ENCODE measurements at places on chromosomes 5 and 9.

- DNase-seq: no peak
Observed at GRCh38 chr9:97850746-97851445, 2.1 kb upstream of the FOXE1 start.

DNA sequence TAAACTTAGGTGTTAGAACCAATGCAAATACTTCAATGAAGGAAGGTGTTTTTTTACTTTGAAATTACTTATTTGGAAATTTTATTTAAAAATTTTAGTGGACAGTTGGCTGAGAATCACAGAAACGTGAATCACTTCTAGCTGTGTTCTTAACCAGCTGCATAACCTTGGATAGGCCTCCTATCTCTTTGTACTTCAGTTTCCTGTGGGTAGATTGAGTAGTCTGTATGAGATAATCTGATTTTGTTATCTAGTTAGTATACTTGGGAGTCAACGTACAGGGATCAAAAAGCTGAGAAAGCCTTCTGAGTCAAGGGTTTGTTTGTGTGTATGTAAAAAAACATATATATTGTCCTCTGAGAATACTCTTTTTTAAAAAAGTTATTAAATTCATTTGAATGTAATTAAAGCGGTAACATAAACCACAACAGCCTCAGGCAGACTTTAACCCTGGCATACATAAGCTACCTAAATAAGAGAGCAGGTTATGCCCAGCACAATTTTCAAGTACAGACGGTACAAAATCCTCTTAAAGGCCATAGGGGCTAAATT lies 38.1 kb upstream of the ZCCHC7 start:
- DNase-seq: no peak

DNA sequence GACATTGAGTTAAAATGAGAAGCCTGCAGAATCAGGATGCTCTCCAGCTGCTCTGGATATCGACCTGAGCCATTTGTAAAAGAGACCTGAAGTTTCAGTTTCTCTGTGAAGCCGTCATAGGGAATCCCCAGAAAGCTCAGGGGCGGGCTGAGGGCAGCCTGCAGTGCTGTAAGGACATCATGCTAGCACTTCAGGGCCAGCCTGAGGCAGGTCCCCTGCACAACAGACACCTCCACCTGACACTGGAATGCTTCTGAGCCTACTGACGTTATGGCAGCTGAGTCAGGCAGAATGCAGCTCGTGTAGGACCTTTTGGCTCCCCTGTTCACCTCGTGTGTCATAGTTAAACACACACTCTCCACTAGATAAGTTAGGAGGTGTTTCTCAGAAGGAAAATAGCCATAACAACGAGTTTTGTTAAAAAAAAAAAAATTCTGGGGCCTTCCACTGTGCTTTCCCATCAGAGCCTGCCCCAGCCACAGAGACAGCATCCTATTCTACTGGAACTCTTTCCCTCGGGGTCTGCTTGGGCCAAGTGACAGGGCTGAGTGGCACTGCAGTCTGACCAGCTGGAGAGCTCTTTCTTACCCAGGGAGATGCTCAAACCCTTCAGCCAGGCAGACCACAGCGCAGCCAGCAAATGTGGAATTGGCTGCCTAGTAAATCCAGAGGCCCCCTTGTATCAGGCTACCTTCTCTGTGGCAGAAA lies 354.9 kb downstream of the DIRAS2 start:
- DNase-seq: no peak

- no peak for DNase-seq
Observed at GRCh38 chr5:81554647-81555046, 160.7 kb upstream of the ACOT12 start.

DNA sequence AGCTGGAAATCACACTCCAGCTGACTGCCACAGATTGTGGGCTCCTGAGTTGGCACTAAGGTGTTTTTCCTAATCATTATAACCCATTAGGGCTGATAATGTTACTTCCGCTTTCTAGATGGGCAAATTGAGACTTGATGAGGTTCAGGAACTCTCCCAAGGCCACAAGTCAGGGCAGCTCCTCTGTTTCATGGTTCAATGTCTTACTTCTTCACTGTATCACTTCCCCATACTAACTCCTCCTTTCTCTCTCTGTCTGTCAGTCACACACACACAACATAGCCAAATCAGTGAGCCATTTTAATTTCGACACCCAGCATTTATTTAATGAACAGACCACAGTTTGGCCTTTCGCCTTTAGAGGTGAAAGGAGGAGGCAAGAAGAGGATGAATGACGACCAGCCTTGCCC lies 17.8 kb upstream of the TRAF1 start:
- DNase-seq: no peak

DNA sequence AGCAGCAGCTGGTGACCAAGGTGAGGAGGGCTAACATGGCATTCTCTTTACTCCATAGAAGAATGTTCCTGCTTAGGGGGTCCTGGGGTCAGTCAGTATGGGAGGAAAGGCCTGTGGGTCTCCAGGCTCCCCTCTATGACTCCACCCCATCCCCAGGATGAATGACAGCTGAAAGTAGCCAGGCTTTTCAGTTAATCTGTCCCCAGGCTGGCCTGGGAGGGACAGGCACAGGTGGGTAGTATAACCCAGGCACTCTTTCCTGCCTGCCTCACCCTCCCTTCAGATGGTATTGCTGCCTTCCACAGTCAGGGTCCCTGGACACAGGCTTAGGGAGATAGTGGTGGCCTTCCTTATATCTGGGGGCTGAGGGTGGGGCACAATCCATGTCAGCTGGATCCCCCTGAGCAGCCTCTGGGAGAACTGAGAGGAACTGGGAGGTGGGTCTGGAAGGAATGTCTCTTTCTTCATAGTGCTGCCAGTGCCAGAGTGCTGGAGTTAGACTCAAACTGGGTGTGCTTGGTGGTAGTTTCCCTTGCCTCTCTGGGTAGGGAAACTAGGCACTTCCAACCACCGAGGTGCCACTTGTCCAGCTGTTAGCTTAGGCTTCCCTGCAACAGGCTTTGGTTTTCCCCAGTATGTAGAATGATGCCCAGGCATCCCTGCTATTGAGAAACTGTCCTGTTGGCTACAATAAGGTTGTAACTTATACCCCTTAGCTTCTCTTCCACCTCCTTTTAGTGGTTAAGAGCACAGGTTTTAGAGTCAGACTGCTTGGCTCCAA lies 27.8 kb downstream of the LARP1 start:
- DNase-seq: no peak

DNA sequence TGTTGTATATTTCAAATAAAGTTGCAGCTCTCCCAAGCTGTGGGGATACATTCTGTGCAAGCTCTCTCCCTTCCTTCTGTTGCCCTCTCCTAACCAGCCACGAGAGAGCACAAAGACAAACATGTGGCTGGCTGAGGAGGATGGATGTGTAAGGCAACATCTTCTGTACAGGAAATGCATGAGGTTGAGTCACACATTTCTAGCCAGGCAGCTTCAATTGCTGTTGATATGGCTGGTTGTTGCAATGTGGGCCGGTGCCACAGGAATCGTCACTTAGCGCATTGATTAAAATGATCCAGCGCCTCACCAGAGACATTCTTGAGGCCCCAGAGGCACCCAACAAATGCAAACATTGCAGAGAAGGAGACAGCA lies 207.1 kb downstream of the ICE1 start:
- no peak for DNase-seq

GRCh38 chr9:114271556-114272510 lies 51.1 kb upstream of the ORM1 start:
- DNase-seq: no peak

DNA sequence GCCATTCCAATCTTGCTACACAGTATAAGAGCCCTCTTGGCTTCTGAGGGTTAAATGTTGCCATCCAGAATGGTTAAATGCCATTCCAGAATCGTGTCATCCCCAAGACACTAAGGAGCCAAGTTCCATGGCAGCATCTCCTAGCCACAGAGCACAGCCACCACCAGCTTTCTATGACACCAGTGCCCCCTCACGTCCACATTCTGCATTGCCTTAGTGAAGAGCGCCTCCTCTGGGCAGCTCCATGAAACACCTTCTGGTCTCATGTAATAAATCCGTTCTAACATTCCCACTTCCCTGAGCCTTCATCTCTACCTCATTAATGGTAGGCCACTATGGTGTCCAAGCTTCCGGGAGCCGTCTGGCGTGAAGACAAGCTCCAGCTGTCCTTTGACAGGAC lies 12.4 kb downstream of the CBY3 start:
- DNase-seq: peak; percentile 17

DNA sequence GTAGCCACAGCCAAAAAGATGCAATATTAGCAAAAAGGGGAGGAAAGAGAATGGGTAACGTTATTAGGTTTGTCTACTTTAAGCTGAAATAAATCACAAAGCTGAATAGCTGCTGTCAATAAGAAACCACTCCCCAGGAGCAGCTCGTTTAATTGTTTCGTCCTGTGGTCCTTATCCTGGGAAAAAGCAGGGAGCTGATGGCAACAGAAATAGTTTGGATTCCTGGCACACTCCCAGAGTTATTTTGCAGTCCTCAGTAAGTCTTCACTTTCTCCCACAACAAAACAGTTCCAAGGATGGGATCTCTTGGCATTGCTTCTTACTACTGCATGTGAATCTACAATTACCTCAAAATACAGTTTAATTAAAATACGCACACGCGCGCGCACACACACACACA lies 28.8 kb downstream of the FRMD3 start:
- DNase-seq: no peak

DNA sequence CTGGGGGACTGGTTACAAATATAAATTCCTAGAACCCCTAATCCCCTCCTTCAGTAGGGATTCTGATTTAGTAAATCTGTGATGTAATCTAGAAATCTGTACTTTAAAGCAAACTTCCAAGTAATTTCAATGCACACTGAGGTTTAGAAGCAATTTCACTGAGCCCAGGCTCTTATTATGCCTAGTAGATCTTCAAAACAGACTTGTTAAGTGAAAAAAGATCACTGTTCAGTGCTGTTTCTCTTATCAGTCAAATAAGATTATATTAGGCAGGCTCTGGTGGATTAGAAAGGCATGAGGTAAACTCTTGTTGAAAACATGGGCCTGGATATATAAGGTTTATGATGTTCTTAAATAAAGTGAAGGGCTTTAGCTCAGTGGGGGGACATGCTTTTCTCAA lies 293.9 kb downstream of the ADGRV1 start:
- no peak for DNase-seq

DNA sequence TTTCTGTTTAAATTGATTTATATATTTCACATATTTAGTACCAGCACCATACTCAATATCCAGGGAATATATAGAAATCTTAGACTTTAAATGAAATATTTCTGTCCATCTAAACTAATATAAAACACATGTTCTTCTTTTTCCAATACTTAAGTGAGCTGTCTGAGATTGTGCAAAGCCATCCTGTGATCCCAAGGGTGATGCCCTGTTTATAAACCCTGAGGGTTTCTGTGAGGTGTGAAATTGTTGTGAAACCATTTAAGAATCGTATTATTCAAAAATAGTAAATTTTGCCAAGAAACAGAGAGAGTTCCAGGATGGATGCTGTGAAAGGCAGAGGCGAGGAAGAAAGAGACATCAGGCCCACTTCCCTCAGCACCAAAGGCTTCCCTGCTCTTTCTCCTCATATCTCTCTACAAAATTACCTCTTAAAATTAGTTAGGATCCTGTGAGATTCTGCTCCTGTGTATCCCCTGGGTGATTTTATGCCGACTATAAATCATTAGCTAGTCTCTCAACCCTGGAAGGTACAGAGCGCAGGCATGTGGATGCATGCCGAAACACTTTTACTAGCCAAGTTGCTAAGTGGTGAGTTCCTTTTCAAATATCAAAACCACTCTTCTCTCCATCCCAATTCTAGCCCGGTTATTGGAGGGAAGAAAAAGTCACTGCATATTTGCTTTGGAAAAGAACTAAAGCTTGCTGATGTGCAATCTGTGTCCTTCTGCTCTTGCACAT lies 183.0 kb downstream of the GLIS3 start:
- no peak for DNase-seq

DNA sequence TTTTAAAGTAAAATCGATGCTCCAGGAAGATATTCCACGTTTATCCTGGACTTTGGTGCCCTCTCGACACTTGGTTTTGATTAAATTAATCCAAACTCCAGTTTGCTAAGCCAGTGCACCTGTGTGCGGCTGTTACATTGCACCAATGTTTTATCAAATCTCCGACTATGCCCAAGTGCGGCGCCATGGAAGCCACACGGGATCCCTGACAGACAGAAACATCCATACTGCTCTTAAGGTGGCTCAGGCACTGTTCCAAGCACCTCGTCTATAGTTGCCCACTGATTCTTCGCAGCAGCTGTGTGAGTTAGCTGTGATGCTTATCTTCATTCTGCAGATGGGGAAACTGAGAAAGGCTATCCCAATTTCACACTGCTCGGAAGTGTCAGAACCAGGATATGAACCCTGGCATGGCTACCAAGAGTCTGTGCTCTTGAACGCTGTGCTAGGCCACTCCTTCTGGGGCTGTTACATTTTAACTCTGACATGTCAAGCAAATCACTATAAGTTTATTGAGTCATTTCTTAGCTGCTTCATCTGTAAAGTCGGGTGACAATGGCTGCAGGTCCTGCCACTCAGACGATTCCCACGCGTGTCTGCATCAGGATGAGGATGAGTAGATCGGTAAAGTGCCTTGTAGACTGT lies 113.0 kb downstream of the ADAMTS2 start:
- no peak for DNase-seq

DNA sequence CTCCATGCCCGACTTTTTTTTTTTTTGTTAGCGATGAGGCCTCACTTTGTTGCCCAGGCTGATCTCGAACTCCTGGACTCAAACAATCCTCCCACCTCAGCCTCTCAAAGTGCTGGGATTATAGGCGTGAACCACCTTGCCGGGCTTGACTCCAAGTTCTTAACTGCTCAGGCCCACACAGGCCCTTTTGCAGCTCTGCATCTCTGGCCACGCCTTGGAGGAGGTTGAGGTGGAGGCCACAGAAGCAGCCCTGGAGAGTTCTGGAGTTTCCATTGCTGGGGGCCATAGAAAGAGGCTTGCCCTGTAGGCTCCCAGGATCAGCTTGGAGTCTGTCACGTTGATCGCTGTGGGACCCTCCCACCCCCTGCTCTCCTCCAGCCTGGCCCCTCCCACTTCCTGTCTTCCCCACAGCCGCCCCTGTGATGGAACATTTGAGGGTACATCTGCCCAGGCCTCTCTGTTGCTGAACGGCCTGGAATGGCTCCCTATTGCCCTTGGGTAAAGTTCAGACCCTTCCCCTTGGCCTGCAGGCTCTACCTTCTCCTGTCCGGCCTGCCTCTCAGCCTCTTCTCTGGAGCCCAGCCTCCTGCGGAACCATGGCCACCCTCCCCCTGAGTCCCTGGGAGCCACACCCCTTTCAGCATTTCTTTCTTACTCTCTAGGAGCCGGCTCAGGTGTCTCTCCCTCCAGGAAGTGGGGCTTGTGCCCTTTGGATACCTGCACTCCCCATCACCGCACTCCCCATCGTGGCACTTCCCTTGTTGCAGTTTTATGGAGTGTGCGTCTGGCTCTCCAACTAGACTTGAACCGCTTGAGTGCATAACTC lies 30.4 kb upstream of the IER5L start:
- peak; percentile 80 for DNase-seq
